Cardiac muscle cell (in vitro differentiated cells and primary cell): ENCODE measurements at places on chromosomes 6 and 20.
A peak's percentile ranks its signal among the peaks of the same experiment; 100 is the strongest.

DNA sequence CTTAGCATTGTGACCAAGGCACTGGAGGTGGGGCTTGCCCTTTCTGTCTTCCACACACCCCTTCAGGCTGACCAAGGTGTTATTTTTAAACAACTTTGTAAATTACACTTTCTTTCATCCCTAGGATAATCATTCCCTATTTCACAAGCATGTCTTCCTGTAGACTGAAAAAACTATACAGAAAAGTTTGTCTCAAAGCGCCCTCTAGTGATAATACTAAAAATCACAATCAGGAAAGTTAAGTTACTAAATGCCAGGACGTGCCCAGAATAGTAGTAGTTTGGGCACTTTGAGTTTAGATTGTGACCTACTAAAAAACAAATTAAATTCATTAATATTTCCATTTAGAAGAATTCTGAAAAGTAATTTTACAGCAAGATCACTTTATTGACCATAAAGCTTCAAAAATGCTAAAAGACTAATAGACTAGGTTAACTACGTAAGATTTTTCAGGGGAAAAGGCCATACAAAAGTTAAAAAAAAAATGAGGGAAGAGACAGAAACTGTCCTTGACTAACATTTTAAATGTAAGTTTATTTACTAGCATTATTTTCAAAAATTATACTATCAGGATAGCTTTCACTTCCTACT is 123.3 kb upstream of the DUSP22 start:
- peak; percentile 57 for DNase-seq

DNA sequence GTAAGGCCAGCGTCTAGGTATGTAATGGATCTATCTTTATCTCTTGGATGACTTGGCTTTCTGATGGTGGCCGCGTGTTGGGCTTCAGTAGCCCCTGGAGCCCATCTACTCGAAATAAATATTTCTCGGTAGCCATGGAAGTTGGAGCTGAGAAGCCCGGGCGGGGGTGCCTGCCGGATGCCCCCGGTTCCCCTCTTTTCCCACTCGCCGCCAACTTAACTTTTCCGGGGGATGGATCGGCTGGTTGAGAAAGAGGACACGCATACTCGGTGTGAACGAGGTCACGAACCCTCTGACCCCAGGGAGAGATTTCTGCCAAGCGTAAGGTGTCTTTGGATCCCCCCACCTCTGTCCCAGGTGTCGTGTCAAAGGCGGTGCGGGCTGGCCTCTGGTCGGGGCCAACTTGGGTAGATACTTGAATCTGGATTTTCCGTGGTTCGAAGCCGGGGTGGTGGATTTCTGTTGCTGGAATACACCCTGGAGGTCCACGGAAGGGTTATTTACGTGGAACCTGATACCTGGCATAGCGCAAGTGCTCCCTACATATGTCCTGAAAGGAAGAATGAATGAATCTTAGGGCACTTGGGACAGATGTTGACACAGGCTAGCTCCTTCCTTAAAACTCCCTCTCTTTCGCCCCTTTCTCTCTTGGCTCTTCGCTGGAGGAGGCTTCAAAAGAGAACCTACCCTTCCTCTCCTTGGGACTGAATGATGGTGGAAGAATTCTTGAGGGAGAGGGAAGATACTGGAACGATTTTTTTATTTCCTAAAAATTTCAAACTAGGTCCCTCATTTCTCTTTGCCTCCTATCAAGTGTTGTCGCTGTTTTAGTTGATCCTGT is 996 bp downstream of the DOK5 start:
- DNase-seq: no peak

- DNase-seq: no peak
Observed at GRCh38 chr6:123210645-123211044, 214.6 kb downstream of the CLVS2 start.

DNA sequence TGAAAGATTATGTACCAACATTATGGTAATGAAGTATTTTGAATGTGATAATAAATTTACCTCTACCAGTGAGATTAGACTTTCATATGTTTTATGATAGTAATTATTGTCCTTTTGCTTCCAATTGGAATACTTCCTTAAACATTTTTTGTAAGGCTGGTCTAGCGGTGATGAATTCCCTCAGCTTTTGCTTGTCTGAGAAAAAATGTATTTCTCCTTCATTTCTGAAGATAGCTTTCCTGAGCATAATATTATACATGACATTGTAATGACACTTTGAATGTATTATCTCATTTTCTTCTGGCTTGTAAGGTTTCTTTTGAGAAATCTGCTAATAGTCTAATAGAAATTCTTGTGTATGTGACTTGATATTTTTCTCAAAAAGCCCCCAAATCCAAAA is 18.6 kb upstream of the EDN1 start:
- no peak for DNase-seq

GRCh38 chr20:14288341-14289330 is 48.8 kb downstream of the FLRT3 start:
- no peak for DNase-seq

GRCh38 chr20:21312813-21313474 is 9.8 kb downstream of the XRN2 start:
- DNase-seq: no peak

DNA sequence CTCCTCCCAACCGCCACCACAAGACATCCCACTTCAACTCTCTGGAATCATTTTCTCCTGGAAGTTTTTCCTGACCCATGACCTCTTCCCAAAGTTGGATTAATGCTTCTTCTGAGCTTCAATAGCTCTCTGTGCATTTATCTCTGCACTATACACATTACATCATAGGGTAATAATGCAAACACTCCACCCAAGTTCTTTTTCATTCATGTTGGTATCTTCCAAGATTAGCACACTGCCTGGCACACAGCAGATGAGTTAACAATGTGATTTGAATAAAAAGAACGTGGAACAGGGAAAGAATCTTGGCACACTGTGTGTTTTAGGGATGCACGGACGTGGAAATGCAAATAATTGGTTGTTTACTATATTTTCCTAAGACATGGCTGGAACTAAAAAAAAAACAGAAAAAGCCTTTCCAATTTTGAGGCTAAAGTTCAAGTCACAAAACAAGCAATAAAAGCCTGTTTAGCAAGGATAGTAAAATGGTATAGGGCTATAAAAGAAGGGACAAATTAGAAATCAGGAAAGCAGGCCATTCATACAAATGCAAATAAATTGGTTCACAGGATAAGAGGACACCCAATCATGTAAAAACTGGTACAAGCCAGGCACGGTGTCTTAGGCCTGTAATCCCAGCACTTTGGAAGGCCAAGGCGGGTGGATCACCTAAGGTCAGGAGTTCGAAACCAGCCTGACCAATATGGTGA is 1.6 kb upstream of the FAM135A start:
- DNase-seq: no peak

- peak; percentile 73 for DNase-seq
Observed at GRCh38 chr20:50625986-50626677, 65.2 kb downstream of the RIPOR3 start.

GRCh38 chr6:137764464-137764863 is 102.6 kb upstream of the TNFAIP3 start:
- DNase-seq: peak; percentile 13

DNA sequence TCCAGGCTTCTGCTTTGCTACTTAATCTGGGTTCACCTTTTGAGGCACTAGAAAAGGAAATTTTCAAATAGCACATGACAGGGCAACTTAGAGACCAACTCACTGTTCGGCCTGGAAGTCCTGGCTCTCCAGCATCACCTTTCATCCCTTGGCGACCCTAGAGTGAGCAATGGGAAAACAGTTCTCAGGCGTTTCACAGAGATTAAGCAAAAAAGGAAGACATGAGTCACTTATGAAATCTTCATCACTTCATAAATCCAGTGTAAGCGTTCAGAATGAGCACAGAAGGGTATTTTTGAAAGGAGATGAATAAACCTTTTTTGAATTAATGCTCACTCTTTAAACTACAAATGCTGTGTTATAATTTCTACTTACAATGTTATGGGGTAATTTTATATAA is 104.0 kb downstream of the COL12A1 start:
- no peak for DNase-seq

- no peak for DNase-seq
Observed at GRCh38 chr6:37727996-37728395, 30.3 kb upstream of the MDGA1 start.

- DNase-seq: no peak
Observed at GRCh38 chr6:43035495-43036194, 14.2 kb downstream of the RRP36 start.

DNA sequence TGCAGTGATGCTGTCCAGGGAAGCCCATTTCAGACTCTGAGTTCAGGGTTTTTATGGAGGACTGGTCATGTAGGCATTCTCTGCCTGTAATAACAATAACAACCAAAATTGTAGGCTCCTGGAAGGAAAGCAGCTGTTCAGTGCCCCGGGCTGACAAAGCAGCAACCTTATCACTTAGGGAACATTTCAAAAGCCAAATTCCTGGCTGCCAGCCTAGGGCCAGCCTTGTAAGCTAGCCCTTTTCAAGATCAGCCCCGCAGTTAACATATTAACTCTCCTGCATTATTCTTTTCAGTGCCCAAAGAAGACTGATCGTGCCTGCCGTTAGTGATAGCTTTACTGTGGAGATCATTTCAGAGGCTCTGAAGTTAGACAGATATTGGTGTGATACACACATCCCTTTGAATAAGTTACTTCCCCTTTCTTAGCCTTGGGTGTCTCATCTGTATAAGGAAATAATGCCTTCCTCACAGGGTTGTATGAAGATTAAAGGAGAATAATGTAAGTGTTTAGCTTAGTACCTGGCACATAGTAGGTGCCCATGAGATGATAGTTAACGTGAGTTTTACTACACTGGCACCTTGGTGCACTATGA is 44.1 kb downstream of the CTNNBL1 start:
- peak; percentile 60 for DNase-seq
